A673 (cell line): ENCODE measurements at places on chromosomes 4 and X. TPM values are rescaled to one million over a fixed set of nuclear protein-coding genes. Genes with fewer than 3 reads are reported as not detected.
A peak's percentile ranks its signal among the peaks of the same experiment; 100 is the strongest.

DNA sequence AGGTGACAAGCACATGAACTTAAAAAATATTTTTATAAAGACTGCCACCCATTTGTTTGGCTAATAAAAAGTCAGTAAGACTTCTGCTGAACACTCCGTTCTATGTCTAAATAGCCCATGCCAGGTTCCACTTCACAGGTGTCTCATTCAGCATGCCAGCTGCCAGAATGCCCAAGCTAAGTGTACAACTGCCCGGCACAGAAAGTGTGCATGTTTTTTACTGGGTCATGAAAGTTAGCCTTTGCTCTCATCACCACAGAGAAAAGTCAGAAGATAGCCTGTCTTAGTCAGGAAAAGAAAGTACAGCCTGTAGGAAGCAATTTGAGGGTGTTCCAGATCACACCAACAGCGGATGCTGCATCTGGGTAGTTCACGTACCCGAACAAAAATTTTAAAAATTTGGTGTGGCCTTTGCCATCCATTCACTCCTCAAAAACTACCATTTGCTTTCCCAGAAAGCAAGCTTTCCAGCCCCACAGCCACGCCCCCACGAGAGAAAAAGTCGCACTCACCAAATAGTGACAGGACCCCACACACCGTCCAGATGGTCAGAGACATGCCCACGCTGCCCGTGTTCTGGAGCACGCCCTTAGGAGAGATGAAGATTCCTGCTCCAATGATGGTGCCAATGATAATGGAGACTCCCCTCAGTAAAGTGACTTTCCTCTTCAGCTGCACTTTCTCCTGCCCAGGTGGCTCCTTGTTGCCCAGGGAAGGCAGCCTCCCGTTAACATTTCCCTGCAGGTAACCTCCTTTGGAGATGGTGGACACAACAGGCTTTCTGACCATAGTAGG, 671 bp downstream of the SLC7A11 start:
- peak overlapping the region; percentile 87 for H3K4me3 ChIP-seq
- no peaks in the 10 kb centered on the region for H3K27me3 ChIP-seq
- peak overlapping the region; percentile 98 for H3K27ac ChIP-seq
- peaks cover 30% of the 10 kb centered on the region for H3K4me1 ChIP-seq
- H3K36me3 ChIP-seq: peaks cover 8% of the 10 kb centered on the region

DNA sequence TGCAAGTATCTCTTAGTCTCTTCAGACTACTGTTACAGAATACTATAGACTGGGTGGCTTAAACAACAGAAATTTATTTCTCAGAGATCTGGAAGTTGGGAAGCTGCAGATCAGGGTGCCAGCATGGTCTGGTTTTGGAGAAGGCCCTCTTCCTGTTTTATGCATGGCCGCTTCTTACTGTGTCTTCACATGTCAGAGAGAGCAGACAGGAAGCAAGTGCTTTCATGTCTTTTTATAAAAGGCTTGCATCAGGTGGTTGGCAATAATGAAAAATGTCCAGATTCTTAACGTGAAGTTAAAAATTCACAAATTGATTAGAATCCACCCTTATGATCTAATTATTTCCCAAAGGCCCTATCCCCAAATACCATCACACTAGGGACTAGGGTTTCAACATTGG, 284.9 kb downstream of the RPA4 start:
- no peak overlapping the region for H3K27ac ChIP-seq
- no peak for DNase-seq
- no peak overlapping the region for H3K4me3 ChIP-seq
- no peaks in the 10 kb centered on the region for H3K27me3 ChIP-seq

- no peaks in the 10 kb centered on the region for H3K27me3 ChIP-seq
- H3K27ac ChIP-seq: no peak overlapping the region
- no peak for DNase-seq
- H3K4me3 ChIP-seq: peak overlapping the region; percentile 84
- peaks cover 5% of the 10 kb centered on the region for H3K36me3 ChIP-seq
Measured at GRCh38 chr4:128285085-128285997, 2.3 kb downstream of the PGRMC2 start.

DNA sequence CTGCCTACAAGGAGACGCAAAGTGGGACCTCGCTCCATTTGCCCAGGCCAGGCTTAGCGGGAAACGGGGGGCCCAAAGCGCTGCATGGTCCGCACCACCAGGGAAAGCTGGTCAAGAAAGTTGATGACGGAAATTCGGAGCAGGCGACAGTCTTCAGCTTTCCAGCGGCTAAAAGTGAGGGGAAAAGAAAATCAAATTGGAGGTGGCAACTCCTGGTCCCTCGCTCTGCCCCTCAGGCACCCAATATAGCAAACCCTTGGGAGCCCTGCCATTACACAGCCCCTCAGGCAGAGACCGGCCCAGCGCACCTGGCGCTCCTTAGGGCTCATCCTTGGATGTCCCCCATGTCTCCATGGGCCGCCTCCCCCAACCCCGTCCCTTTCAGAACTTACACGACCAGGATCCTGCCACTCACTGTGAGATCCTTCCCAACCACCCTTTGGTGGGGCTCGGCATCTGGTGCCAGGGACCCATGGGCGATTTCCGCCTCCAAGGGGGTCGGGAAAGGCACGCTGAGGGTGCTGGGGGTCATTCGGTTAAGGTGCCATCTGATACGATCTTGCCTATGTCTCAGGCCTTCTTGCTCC, 1.1 kb downstream of the LAGE3 start:
- DNase-seq: no peak
- no peaks in the 10 kb centered on the region for H3K27me3 ChIP-seq
- no peaks in the 10 kb centered on the region for H3K36me3 ChIP-seq
- H3K27ac ChIP-seq: no peak overlapping the region
- no peaks in the 10 kb centered on the region for H3K4me1 ChIP-seq

DNA sequence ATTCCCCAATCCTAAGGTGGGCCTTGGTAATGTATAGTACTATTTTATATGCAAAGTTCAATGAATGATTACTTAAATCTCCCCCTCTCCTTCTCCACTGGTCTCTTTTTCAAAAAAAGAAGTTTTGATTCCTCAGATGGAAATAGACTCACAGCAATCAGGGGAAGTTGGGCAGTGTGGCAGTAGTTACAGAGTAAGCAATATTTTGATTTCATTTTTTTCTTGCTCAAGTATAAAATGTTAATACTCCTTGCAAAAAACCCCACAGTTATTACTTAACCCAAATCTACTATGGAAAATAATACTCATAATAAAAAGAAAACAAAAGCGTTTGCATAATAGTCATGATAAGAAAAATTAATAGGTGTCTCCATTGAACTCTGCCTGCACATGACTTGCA, 56.9 kb upstream of the CXCL8 start:
- H3K36me3 ChIP-seq: no peaks in the 10 kb centered on the region
- no peak overlapping the region for H3K4me3 ChIP-seq
- no peak for DNase-seq
- H3K27me3 ChIP-seq: no peaks in the 10 kb centered on the region
- no peaks in the 10 kb centered on the region for H3K4me1 ChIP-seq

DNA sequence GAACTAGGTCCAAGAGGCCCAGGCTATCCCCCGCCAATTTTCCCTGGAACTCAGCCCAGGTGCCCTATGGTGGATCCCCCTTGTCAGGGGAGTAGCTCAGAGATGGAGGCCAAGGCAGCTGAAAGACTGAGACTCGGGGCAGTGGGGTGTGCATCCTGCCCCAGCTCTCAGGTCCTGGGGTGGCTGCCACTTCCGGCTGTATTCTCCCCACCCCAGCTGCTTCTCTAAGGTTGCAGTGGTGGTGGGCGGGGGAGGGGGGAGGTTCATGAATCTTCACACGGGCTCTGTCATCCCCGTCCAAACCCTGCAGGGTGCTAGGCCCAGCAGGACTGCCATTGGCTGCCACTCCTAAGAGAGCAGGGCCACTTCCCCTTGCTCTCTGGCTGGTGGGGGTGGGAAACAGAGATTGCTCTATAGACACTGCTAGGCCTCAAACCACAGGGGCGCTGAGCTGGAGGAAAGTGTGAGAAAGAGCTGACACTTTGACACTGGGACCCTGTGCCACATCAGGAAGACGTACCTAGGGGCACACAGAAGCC, 1.5 kb downstream of the SASH3 start:
- no peak overlapping the region for H3K4me3 ChIP-seq
- H3K36me3 ChIP-seq: no peaks in the 10 kb centered on the region

DNA sequence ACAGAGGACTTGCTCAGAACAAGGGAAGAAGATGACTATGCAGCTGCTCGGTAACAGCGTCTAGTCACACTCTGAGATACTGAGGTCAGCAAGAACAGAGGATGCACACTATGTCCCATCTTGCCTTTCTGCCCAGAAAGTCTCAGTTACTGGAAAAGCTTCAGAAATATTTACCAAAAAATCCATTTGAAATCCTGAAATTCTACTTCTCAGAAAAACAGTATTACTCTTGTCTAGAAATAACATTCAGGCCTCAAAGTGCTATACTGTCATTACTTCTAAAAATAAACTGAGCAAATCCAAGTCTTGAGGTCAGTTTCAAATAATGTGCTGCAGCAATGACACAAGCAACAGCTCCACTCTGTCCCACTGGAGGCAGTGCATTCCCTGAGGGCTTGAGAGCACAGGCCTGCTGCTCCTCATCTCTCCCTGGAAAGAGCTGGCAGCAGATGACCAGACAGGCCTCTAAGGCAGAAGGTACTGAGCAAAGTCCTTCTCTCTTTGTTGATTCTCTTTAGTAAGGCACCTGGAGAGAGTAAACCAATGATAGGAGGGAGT, 76.9 kb downstream of the CAMK2D start:
- H3K36me3 ChIP-seq: no peaks in the 10 kb centered on the region
- DNase-seq: peak; percentile 21
- H3K27ac ChIP-seq: no peak overlapping the region
- no peaks in the 10 kb centered on the region for H3K27me3 ChIP-seq

- H3K27me3 ChIP-seq: no peaks in the 10 kb centered on the region
- H3K27ac ChIP-seq: no peak overlapping the region
- H3K4me3 ChIP-seq: no peak overlapping the region
- H3K4me1 ChIP-seq: peaks cover 14% of the 10 kb centered on the region
- H3K36me3 ChIP-seq: no peaks in the 10 kb centered on the region
Measured at GRCh38 chr4:152374153-152374552, 161.7 kb downstream of the FBXW7 start.

DNA sequence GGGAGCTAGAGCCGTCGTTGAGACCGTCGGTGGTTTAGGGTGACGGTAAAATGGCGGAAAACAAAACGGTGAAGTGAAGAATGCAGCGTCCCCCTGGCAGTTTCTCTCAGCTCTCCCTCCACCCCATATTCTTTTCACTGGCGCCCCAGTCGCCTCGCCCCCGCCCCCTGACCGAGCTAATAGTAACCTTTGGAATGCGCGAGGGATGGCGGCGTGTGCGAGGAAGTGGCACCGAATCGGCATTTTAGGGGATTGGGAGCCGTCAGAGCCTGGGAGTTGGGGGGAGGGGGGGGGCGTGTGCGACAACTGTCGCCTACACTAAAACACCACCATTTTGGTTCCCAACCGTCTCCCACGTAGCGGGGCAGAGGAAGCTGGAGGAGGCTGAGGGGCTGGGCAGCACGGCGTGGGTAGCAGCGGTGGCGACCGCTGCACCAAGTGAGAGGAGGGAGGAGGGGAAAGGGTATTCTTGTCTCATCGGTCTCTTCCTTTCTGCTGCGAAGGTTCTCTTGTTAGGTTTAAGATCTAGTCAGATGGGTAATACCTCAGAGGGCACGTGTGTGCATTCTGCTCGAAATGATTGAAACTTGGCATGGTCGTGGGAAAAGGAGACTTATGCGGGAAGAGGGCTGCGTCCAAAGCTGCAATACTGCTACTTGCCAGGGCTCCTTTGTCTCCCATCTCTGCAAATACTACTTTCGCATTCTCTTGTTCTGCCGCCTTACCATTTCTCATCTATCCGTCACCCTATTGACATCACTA, 840 bp downstream of the ZNF711 start:
- H3K36me3 ChIP-seq: no peaks in the 10 kb centered on the region
- peak overlapping the region; percentile 67 for H3K4me3 ChIP-seq
- H3K27ac ChIP-seq: peak overlapping the region; percentile 86
- DNase-seq: peak; percentile 54
- H3K4me1 ChIP-seq: peaks cover 3% of the 10 kb centered on the region
- no peaks in the 10 kb centered on the region for H3K27me3 ChIP-seq

Gene TMEM271
- total RNA-seq: 2.6 and 3.6 TPM in 2 replicates

Gene PDZD11
- 57.2 and 60.8 TPM in 2 replicates for total RNA-seq

Gene F11
- total RNA-seq: 0.24 TPM in 1 of 2 replicates, not detected in the other

Gene TMSB15C
- 8.2 and 10.8 TPM in 2 replicates for total RNA-seq
